ENCODE measurements at places on chromosomes 4 and X. TPM values are rescaled to one million over a fixed set of nuclear protein-coding genes. Genes with fewer than 3 reads are reported as not detected.

The XKRX gene
- total RNA-seq: not detected

The TLR8 gene
- total RNA-seq: not detected

The RAB33B gene
- 2.7 TPM for total RNA-seq

The GAGE1 gene
- total RNA-seq: 37.1 TPM

The TMEM271 gene
- total RNA-seq: not detected

The APBB2 gene
- 27.5 TPM for total RNA-seq

The DRP2 gene
- 0.19 TPM for total RNA-seq

The IL1RAPL1 gene
- 35.0 TPM for total RNA-seq

The CLDN34 gene
- 0.13 TPM for total RNA-seq

The SH2D1A gene
- 0.05 TPM for total RNA-seq

The ZBTB49 gene
- total RNA-seq: 8.1 TPM

The AMBN gene
- total RNA-seq: not detected

The BEX1 gene
- 5.4 TPM for total RNA-seq

The PRR32 gene
- not detected for total RNA-seq

The SLC7A11 gene
- total RNA-seq: 34.1 TPM

The GPAT3 gene
- total RNA-seq: 117 TPM

The CT47A1 gene
- total RNA-seq: not detected

The HSFX4 gene
- not detected for total RNA-seq

The FGFR3 gene
- total RNA-seq: 3.1 TPM
